Stimulated activated CD8-positive, alpha-beta memory T cell treated with anti-CD3 and anti-CD28 coated beads, Interleukin-4, amount 100 ng/mL, for 1 hour (primary cell): ENCODE measurements at places on chromosomes 7 and 10.

DNA sequence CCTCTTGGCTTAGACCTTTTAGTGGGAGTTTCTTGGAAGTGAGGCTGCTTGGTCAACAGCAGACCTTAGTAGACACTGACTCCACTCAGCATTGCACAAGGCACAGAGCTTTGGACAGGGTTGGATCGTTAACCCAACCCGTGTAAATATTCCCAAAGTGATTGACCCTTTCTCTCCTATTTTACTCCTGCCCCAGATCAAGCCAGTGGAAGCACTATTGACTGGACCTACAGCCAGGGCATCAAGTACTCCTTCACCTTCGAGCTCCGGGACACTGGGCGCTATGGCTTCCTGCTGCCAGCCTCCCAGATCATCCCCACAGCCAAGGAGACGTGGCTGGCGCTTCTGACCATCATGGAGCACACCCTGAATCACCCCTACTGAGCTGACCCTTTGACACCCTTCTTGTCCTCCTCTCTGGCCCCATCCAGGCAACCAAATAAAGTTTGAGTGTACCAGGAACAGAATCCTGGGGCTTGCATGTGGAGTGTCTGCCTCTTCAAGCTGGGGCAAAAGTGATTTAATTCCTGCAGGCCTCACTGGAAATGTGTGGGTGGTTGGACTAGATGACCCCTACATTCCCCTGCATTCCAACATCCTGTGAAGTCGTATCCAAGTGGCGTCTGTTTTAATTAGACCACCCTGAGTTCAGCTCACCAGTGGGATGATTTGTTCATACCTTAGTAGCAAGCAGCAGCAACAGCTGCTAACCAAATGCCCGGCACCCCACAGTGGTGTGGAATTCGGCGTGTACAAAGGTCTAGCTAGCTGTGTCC, 7.5 kb downstream of the CPA1 start:
- DNase-seq: no peak

DNA sequence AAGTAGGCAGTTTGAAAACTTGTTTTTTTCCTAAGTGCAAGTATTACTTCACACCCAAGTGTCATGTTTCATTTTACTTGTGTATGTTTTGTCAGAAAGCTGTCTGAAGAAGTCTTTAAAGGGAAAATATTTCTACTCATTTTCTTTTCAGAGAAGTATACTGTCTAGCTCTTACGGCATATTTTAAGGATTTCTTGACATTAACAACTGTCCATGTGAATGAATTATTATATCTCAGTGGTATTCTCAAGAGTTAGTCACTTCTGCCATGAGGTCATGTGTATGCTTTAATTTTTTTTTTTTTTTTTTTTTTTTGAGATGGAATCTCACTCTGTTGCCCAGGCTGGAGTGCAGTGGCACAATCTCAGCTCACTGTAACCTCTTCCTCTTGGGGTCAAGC, 229.5 kb downstream of the BICC1 start:
- DNase-seq: no peak

- no peak for DNase-seq
These were observed 34.8 kb downstream of the MDFIC start for GRCh38 chr7:114956702-114957101.

GRCh38 chr10:79057481-79058275, 11.1 kb upstream of the ZMIZ1 start:
- DNase-seq: no peak

- DNase-seq: no peak
These were observed 827.7 kb downstream of the SORCS3 start for GRCh38 chr10:105468759-105469158.

DNA sequence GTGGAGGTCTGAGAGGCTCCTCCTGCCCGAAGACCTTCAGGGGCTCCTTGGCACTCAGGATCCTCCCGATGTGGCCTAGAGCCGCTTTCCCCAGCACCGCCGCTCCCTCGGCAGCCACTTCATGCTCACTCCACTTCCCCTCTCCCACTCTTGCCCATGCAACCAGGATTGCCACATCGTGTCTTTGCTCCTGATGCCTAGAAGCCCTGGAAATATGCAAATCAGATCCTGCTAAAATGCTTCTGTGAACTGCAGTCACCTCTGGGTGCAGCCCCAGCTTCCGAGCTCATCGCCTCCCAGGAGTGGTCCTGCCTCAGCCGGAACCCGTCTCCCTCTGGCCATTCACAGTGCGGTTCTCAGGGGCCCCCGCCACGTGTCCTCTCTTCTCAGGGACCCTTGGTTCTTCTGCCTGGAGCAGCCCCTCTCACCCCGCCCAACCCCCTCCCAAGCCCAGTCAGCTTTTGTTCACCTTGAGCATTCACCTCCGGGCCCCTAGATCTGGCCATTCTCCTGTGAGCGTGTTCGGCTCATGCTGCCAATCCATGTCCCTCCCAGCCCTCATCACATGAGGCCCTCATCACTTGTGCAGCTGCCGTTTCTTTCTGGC, 175.5 kb downstream of the ADARB2 start:
- DNase-seq: no peak

- DNase-seq: no peak
These were observed 16.0 kb downstream of the TCAF1 start for GRCh38 chr7:143885951-143886350.

GRCh38 chr7:90655566-90655965, 59.4 kb downstream of the CDK14 start:
- DNase-seq: no peak

- no peak for DNase-seq
These were observed 73.2 kb downstream of the AASS start for GRCh38 chr7:122070834-122071233.

- DNase-seq: no peak
These were observed 52.6 kb downstream of the MBL2 start for GRCh38 chr10:52720018-52720417.

GRCh38 chr7:146424084-146424483, 307.5 kb downstream of the CNTNAP2 start:
- DNase-seq: no peak

DNA sequence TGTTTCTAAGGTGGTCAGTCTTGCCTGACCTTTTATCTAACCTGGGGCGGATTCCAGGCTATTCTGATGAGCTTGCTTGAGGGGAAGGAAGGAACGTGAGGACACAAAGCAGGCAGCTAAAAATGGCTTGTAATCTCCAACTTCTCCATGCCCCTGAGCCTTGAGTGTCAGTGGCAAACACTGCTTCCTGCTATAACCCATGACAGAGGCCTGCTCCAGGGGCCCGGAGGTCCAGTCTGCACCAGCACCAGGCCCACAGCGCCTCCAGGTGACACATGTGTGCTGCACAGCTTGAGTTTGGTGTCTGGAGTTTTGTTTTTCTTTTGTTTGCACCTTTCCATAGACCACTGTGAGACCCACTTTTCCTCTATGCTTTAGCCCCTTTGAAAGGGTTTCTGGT, 207.9 kb downstream of the PAXIP1 start:
- DNase-seq: no peak

GRCh38 chr7:30968747-30969603, 5.2 kb downstream of the GHRHR start:
- no peak for DNase-seq

DNA sequence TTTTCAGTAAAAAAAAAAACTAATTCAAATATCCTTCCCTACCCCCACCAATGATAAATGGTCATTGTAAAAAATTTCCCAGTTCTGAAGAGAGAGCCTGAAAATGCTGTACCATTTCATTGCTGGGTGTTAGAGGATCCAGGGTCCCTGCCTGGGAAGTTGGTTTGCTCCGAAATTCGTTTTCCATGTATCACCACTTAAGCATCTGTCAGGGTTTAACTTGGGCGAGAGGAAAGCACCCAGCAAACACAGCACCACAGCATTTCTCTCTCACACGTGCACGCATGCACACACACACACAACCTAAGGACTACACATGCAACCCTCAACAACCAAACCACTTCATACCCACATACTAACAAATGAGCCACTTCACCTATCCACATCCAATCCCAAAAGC, 42.1 kb upstream of the EMX2 start:
- no peak for DNase-seq

GRCh38 chr10:71782917-71783490, 9.7 kb upstream of the VSIR start:
- no peak for DNase-seq
